ENCODE measurements at places on chromosomes 5 and 9.

DNA sequence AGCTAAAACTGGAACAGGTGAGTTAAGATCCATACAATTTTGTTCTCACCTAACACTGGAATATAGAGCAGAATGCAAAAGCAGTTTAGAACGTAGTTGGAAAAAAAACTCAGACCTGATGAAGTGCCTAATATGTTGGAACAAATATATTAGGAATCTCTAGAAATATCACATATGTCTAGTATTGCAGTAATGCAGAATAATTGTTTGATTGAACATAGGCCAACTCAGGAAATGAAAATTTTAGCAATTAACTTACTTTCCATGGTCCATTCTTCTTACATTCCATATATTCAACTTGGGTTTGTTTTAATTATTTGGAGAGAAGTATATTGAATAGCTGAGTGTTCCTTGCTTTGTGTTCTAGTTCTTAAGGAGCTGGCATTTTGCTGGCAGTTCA lies 111.8 kb upstream of the ADAMTSL1 start:
- no peak for DNase-seq

DNA sequence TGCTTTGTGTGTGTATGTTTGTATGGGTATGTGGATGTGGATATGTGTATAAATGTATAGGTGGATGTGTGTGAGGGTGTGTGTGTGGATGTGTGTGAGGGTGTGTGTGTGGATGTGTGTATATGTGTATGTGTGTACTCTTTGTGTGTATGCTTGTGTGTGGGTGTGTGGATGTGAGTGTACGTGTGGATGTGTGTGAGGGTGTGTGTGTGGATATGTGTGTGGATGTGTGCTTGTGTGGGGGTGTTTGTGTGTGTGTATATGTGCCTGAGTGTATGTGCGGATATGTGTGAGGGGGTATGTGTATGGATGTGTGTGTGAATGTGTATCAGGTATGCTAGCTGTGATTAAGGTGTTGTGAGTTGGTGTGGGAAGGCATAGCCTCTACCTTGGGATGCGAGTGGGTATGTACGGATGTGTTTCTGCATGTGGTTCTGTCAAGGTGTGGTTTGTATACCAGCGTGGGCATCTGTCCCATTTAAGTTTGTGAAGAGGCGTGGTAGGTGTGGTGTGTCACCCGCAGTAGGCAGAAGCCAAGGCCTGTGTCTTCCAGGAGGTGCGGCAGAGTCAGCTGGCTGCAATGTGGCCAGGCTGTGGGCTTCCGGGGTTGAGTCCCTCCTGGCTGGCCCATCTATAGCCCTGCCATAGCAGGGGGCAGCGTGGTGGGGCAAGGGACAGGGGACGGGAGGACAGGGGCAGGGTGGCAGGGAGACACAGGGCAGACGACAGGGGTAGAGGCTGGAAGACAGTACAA lies 155.8 kb downstream of the DAB2IP start:
- DNase-seq, result no peak

DNA sequence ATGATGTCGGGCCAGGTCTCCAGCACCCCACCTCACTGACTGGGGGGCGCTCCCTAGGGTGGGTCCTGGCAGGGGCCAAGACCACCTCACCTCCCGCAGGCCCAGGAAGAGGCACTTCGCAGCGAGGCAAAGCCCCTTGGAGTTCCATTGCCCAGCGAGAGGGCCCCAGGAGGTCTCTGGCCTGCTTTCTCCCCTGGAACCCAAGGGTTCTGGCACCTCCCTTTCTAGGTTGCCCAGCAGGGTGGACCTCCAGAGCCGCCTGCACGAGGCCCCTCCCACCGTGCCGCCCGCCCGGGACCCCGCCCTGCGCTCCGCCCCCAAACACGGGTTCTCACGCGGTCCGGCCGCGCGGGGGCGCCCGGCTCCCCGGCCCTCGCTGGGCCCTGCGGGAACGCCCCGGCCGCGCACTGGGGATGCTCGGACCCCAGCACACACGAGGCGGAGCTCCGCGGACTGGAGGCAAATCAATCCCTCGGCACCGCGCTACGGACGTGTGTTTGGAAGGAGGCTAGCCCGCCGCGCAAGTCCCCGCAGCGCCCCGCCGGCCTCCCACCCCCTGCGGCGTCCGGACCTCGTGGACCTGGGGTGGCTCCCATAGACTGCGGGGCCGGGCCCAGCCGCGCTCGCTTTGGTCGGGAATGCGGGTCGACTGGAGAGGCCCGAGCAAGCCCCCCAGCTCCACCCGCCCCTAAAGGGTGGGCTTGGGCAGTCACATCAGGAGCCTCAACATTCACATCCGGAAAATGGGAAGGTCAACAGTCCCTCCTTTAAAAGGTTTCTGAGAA lies 99.5 kb upstream of the LMX1B start:
- peak; percentile 46 for DNase-seq

DNA sequence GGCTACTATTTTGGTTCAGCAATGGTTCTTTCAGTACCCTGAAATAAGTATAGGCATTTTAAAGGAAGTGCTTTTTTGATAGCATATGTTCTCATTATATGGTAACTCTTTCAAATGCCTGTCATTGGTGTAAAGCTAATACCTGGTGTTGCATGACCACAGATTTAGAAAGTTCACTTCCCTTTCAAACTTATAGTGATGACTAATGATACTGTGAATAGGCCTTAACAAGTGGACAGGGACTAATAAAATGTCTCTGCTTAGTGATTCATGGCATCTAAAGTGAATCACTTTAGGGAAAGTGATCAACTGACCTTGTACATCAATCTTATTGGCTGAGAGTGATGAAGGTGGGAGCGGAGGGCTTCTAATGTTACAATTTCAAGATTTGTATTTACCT lies 21.6 kb downstream of the MRPL22 start:
- peak; percentile 85 for DNase-seq

DNA sequence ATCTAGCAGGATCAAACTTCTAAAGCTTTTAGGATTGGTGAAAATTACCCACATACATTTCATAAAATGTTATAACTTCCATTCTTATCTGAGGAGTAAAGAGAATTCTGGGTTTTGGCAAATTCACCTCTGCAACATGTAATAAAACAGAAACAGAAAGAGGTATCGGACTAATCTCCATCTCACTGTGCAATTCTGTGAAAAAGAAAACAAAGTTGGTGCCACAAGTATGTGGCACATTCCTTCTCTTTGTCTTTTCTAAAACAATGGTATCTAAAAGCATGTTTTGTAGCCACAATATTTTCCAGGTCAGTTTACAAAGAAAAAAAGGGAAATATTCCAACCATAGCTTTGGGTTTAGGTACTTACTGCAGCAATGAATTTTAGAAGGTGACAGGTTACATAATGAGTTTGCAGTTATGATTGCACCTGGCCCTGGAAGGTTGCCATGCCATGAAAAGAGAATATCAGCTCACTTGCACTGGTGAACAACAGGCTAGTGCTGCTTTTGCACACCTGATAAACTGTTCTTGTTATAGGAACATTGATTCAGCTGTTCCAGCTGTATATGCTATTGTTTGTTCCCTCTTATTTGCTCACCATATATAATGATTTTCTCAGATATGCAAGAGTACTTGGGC lies 491.3 kb upstream of the MEF2C start:
- DNase-seq, result no peak

Data from epithelial cell of esophagus (primary cell).